CD4-positive, alpha-beta T cell (primary cell): ENCODE measurements at places on chromosomes 5 and 9. TPM values are rescaled to one million over a fixed set of nuclear protein-coding genes. Genes with fewer than 3 reads are reported as not detected.

Gene TBC1D2
- 4.0 TPM for total RNA-seq

Gene CDX1
- not detected for total RNA-seq

Gene CTNND2
- total RNA-seq = not detected

Gene AQP7
- total RNA-seq = 0.27 TPM

- no peaks in the 10 kb centered on the region for H3K36me3 ChIP-seq
- no peak overlapping the region for H3K4me3 ChIP-seq
- H3K27ac ChIP-seq = no peak overlapping the region
- DNase-seq = peak; percentile 12
- H3K4me1 ChIP-seq = no peaks in the 10 kb centered on the region
Observed at GRCh38 chr9:96327694-96328352, 25.8 kb upstream of the HSD17B3 start.

DNA sequence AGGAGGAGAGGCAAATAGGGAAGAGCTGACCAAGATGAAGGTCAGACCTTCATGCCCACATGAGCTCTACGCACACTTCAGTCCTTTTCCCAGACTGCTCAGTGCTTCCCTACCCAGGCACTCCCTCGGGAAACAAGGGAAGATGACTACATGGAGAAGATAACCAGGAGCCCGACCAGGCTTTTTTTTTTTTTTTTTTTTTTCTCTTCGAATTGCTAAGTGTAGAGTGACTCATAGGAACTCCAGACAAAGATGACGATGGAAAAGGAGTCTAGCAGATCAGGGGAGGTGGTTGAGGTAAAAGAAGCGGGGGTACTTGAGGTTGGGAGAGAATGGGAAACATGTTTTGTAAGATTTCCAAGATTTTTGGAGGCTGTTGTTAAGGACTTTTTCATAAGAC lies 526.1 kb downstream of the BNC2 start:
- no peaks in the 10 kb centered on the region for H3K4me1 ChIP-seq
- no peaks in the 10 kb centered on the region for H3K27me3 ChIP-seq
- H3K36me3 ChIP-seq = no peaks in the 10 kb centered on the region
- DNase-seq = no peak
- H3K27ac ChIP-seq = no peak overlapping the region

DNA sequence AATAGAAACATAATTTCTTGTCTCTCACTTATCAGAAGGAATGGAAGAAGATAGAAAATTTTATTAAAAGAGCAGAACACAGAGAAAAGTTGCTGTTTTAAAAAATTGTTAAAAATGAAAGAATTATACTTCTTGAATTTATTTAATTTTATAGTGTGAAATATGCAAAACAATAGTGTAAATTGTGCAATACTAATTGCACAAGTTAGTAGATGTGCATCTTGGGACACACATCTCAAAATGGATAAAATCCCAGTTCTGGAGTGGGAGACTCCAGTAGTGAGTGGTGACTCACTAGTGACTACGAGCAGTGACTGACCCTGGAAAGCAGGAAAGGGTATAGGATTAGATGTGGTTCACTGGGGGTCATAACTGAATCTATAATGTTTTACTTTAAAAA lies 223.2 kb downstream of the MSX2 start:
- H3K27ac ChIP-seq = no peak overlapping the region
- H3K4me1 ChIP-seq = no peaks in the 10 kb centered on the region

DNA sequence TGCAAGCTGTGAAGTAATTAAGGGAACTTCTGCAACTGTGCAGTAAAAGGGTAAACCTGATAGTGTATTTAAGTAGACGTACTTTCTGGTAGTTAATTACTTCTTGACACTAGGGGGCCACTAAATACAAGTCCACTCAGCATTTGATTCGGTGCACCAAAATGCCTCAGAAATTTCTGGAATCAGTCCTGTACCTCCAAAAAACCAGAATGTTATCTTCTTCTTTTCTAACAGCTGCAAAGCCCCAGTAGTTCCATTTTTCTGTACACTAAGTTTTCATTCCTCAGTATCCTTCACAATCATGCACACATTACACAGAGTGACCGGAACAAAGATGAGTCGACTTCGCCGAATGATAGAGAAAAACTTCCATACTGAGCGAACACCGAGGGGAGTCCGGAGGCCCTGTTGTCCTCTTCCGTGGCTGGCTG lies 484 bp downstream of the GFM2 start:
- no peaks in the 10 kb centered on the region for H3K27me3 ChIP-seq
- peaks cover 29% of the 10 kb centered on the region for H3K4me1 ChIP-seq
- H3K36me3 ChIP-seq = peaks cover 44% of the 10 kb centered on the region
- no peak for DNase-seq
- peak overlapping the region; percentile 82 for H3K27ac ChIP-seq

GRCh38 chr5:142262683-142263082 lies 62.1 kb downstream of the SPRY4 start:
- H3K36me3 ChIP-seq = no peaks in the 10 kb centered on the region
- no peak for DNase-seq
- H3K4me1 ChIP-seq = no peaks in the 10 kb centered on the region
- H3K27ac ChIP-seq = no peak overlapping the region
- H3K4me3 ChIP-seq = no peak overlapping the region

DNA sequence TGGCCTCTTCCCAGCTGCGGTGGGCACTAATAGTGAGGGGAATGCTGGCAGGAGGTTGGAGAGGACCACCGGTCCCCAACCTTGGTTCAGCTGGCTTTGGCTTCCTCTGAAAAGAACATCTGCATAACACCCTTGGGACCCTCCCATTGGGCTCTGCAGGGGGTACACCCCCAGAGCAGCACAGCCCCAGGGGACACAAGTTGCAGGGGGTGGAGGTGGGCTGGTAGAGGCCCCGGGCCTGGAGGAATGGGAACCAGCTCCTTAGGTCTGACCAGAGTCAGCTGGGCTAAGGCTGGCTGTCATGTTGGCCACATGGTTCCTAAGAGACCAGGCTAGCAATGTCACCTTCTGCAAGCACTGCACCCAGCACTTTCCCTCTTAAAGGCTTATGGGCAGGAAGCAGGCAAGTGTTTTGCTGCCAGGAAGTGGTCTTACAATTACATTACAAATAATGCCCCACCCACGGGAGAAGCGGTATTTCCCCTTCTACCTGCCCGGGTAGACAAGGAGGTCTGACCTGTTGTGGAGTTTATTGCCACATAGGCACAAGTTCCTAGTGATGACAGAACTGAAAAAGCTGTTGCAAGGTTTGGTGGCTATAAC lies 18.1 kb downstream of the GCNT4 start:
- H3K27ac ChIP-seq = no peak overlapping the region
- peak; percentile 23 for DNase-seq
- no peak overlapping the region for H3K4me3 ChIP-seq
- H3K4me1 ChIP-seq = peaks cover 27% of the 10 kb centered on the region
- H3K36me3 ChIP-seq = peaks cover 8% of the 10 kb centered on the region

GRCh38 chr9:83698976-83699585 lies 8.7 kb downstream of the UBQLN1 start:
- peaks cover 46% of the 10 kb centered on the region for H3K4me1 ChIP-seq
- no peak overlapping the region for H3K4me3 ChIP-seq
- H3K27me3 ChIP-seq = no peaks in the 10 kb centered on the region
- no peaks in the 10 kb centered on the region for H3K36me3 ChIP-seq

DNA sequence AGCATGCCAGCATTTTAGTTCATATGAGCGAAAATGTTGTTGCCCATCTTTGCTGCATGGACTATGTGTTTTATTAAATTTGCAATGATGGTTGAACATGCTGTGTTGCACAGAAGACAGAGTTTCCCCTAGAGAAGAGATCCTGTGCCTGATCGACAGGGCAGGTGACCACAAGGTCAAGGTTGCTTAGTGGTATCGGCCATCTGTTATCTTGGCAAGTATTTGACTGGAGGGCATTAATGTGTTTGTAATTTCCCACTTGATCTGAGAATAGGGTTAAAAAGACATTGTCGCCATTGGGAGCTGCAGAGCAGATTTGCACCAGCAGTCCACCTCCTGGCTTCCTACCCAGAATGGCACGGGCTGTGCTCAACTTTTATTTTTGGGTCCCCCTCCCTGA lies 1523.6 kb upstream of the WWC1 start:
- no peak for DNase-seq
- H3K27ac ChIP-seq = no peak overlapping the region
- H3K36me3 ChIP-seq = no peaks in the 10 kb centered on the region

DNA sequence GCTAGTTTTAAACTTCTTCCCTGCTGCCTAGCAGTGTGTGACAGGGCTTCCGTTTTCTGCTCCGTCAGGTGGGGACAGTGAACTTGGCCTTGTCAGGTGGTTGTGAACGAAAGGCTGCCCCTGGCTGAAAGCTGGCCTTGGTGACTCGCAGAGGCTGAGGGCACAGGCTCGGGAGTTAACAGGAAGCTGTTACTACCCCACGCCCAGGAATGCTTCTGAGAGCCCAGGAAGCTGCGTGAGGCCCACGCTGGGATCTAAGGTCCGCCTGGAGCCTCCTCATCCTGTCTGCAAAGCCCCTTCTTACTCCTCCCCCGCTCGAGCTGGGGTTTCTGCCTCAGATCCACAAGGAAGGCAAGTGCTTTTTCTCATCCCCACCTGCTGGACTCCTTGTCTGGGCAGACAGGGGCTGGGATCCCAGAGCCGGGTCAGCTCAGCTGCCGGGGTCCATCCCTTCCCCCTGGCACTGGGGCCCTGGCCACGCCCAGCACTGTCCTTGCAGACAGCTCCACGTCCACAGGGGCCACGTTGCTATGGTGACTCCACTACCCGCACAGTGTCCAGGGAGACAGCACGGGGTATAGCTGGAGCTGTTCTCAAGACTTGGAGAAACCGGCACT lies 124.7 kb upstream of the TBC1D2 start:
- no peaks in the 10 kb centered on the region for H3K4me1 ChIP-seq
- no peaks in the 10 kb centered on the region for H3K36me3 ChIP-seq
- no peak overlapping the region for H3K4me3 ChIP-seq
- DNase-seq = no peak

GRCh38 chr9:19000133-19000532 lies 32.9 kb downstream of the SAXO1 start:
- H3K27ac ChIP-seq = no peak overlapping the region
- H3K36me3 ChIP-seq = no peaks in the 10 kb centered on the region
- no peak overlapping the region for H3K4me3 ChIP-seq
- H3K27me3 ChIP-seq = no peaks in the 10 kb centered on the region

GRCh38 chr9:108743416-108743815 lies 112.4 kb downstream of the ACTL7B start:
- peaks cover 4% of the 10 kb centered on the region for H3K27me3 ChIP-seq
- no peak for DNase-seq
- no peak overlapping the region for H3K4me3 ChIP-seq
- H3K4me1 ChIP-seq = no peaks in the 10 kb centered on the region
- no peaks in the 10 kb centered on the region for H3K36me3 ChIP-seq

DNA sequence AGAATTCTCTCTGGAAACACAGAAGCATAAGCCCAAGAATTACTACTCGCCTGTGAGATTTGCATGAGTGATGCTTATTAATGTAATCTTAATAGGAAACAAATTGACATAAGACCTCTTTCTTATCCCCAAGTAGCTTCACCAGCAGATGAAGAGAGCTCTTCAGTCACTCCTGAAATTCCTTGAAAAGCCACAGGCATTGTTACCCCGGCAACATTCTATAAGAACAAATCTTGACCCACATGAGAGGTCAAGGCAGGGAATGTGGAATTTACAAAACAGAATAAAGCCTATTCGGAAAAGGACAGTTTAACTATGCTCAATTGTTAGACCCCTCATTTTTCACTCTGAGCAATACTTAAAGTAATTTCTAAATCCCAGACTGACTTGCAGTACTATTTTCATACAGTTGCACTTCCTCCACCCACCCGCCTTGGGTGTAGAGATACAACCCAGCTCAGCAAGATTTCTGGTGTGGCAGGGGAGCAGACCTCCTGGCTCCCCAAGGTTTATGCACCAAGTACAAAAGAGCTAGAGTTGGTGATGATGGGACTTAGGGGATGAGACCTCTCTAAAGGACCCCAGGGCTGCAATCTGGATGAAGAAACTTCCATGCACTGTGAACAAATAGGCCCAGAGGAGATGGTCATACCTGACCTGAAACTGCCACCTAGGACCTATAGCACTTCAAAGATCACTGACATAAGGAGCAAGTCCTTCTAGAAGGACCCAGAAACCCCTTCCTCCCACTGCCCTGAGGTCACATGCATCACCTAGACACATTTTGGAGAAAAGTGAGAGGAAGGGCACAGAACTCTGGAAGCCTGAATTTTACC lies 242.1 kb downstream of the ZNF608 start:
- no peak overlapping the region for H3K27ac ChIP-seq
- no peaks in the 10 kb centered on the region for H3K36me3 ChIP-seq
- no peaks in the 10 kb centered on the region for H3K4me1 ChIP-seq
- H3K27me3 ChIP-seq = no peaks in the 10 kb centered on the region
- H3K4me3 ChIP-seq = no peak overlapping the region
- no peak for DNase-seq
